ENCODE measurements at places on chromosomes 16 and 17.

GRCh38 chr17:66849851-66850580 is 15.1 kb downstream of the CACNG5 start:
- DNase-seq, result no peak

GRCh38 chr17:27477050-27477888 is 21.0 kb downstream of the KSR1 start:
- no peak for DNase-seq

- no peak for DNase-seq
Observed at GRCh38 chr16:1101133-1101532, 5.1 kb upstream of the C1QTNF8 start.

DNA sequence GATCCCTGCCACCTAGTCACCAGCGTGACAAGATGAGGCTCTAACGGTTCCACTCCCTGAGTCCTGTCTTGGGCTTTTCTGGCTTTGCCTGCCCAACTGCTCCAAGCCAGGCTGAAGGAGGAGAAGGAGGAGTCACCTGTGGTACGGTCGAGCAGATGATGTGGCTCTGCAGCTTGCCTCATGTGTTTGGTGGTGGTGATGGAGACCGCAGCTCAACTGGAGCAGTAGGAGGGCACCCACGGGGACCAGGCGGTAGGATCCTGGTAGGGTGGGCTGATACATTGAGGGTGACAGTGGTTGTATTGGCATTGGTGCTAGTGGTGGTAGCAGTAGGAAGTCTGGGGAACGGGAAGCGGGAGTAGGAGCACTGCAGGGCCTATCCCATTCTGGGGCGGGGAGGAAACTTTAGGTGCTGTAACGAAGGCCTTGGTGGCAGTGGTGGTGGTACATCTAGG is 202.8 kb upstream of the WSB1 start:
- no peak for DNase-seq

GRCh38 chr16:2969545-2970521 is 685 bp downstream of the PAQR4 start:
- peak; percentile 84 for DNase-seq
